ENCODE measurements at places on chromosomes 5 and 9.

GRCh38 chr5:1472964-1473628, 27.9 kb upstream of the SLC6A3 start:
- DNase-seq: no peak

DNA sequence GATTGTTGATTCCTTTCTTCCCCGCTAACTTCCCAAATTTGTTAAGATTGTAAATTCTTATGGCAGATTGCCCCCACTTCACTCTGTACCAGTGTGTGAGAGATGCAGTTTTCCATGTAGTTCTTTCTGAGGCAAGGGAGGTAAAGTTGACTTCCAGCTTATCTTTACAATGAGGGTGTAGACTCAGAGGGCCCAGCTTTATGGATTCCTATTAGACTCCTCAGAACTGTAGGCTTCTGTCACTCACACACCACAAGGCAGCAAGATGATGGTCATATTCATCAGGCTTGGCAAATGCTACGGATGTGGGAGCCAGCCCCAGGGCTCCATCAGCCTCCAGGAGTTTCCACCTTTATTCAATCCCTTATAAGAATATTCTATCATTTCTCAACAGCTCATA, 461.9 kb upstream of the KLF4 start:
- DNase-seq: no peak

DNA sequence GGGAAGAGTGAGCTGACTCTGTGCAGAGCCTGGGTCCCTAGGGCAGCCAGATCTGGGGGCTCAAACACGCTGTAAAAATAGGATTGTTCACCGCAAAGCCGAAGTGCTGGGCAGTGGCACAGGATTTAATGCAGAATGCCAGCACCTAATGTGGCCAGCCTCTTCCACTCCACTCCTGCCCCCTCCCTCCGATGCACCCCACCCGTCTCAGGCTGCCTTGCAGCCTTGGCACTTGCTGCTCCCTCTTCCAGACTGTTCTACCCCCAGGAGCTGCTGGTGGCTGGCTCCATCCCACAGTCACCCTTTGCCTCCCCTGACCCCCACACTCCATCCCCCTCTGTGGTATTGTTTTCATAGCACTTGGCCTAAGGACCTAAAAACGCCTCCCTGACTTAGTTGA, 86.2 kb downstream of the SEMA4D start:
- DNase-seq: no peak

DNA sequence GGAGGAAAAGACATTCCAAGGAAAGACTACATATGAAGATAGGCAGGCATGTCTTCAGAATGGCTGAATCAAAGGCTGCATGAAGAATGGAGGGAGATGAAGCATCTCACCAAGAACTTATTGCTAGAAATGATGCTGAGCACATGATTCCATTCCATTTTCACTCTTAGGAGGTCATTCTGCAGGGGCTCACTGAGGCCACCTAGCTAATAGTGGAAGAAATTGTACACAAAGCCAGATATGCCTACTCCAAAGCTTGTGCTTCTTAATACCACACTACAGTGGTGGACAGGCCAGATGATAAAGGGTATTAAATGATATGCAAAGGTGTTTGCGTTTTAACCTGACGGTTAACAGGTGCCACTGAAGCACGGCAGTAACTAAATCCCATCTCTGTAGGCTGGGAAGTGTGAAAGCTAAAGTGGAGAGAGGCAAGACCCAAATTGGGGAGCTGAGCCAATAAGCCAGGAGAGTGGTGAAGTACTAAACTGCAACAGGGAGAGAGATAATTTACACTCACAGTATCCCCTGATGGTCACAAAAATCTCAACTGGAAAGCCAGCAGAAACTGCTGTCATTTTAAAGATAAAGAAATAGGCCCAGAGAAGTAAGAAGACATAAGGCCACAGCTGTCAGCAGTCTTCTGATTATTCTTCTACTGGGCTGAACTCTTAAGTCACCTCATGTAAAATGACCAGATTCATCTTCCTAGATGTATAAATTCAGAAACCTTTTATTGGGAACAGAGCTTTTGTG, 14.6 kb downstream of the NDUFA8 start:
- no peak for DNase-seq

DNA sequence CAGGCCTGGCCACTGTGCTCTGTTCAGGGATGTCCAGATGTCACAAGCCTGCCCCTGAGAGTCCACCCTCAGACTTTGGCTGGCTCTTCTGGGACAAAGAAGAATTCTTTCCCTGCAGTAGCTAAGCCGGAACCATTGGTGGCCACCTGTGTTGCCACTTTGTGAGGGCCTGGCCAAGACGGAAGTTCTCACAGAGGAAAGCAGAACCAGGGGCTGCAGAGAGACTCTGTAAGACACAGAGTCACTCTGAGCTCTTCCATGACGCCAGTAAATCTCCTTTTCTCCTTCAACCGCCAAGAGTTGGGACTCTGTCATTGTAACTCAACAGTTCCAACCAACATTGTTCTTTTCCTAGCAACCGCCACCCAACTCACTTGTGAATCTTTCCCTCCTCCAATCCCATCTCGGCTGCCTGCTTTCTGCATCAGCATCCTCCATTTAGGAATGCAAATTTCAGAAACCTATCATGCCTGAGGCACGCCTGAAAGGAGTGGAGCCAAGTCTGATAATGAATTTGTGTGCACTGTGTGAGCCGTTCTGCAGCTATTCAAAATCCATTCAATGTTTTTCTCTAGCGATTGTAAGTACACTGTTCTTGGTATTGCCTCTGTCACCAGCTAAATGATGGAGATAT, 37.8 kb upstream of the ATP6V1G1 start:
- no peak for DNase-seq
